ENCODE measurements at places on chromosomes 6 and 20. TPM values are rescaled to one million over a fixed set of nuclear protein-coding genes. Genes with fewer than 3 reads are reported as not detected.

DNA sequence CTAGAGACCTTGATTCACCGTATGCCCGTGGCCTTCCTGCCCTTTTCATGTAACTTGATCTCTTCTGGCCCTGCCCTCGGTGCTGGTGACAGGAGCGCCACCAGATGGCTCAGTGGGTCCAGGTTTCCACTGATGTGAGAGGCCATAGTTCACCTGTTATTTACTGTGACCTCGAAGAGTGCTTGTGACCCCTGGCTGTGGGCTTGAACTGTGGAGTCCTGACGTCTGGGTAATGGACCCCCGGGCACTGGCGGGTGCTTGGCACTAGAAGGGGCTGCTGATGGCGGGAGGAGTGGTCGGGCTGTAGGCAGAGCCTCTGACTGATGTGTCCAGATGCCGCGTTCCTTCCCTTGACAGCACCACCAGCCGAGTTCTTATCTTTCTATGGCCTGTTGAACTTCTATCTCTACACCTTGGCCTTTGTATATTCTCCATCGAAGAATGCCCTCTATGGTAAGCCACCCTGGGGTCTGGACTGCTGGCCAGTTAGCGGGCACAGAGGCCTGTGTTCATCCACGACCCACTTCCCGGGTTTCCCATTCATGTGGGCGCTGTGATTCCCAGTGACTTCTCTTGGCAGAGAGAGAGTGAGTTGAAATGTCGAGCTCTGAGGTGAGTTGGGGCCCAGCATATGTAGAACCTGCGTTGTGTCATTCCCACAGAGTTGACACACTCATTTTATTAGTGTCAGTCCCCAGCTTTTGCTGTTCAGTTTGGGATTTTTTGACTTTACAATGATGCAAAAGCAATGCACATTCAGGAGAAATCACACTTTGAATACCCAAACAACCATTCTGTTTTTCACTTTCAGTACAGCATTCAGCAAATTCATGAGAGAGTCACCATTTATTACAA lies 14.9 kb downstream of the DYNLT1 start:
- DNase-seq = peak; percentile 72

DNA sequence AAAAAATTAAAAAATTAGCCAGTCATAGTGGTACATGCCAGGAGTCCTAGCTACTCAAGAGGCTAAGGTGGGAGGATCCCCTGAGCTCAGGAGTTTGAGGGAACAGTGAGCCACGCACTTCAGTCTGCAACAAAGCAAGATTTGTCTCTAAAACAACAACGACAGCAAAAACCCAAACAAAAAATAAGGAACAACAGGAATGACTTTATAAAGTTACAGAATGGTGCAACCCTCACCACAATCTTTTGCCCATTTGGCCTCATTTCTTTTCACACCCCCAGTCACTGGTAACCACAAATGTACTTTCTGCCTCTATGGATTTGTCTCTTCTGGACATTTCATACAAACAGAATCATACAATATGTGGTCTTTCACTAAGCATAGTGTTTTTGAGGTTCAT lies 16.7 kb upstream of the ZFAND3 start:
- DNase-seq = no peak

GRCh38 chr6:159037756-159038290 lies 7.0 kb downstream of the TAGAP start:
- no peak for DNase-seq

- DNase-seq = no peak
Observed at GRCh38 chr20:61140576-61140975, 111.5 kb upstream of the CDH4 start.

DNA sequence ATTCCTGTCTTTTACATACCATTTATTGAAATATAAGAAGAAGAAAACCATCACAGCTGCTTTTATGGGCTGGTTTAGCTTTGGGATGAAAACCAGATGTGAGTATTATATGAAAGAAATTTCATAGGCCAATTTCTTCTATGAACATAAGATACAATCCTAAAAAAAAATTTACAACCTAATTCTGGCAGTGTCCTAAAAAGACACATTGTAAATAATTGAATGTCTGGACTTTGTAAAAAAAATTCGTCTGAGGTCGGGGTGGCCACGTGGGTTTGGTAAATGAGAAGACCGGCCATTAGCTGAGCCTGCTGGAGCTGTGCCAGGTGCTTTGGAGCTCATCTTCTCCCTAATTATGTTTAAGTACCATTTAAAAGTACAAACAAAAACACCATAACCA lies 26.8 kb downstream of the DACT2 start:
- DNase-seq = no peak

- DNase-seq = no peak
Observed at GRCh38 chr20:44422083-44422482, 53.6 kb upstream of the TTPAL start.

GRCh38 chr6:28105245-28105639 lies 19.2 kb upstream of the ZSCAN16 start:
- DNase-seq = peak; percentile 61

- no peak for DNase-seq
Observed at GRCh38 chr6:85364344-85364743, 85.5 kb upstream of the NT5E start.

GRCh38 chr6:13923527-13924145 lies 1.1 kb upstream of the RNF182 start:
- DNase-seq = no peak

GRCh38 chr6:89494131-89494793 lies 61.3 kb downstream of the ANKRD6 start:
- DNase-seq = peak; percentile 85

DNA sequence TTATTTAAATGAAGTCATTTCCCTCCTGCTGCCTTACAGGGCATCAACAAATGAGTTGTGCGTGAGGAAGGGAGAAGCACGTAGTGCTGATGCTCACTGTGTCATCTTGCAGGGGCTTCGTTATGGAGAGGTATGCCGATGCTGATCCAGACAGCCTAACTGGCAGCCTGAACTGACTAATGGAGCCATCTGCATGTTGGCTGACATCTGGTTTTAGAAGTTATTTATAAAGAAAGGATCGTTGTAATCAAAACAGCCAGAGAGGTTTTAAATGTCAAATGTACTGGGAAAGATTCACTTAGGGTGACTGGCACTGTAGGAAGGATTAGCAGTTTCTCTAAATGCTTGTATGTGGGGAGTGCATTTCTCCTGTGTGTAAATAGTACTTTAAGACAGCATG lies 54.6 kb downstream of the FARS2 start:
- DNase-seq = no peak

GRCh38 chr6:52361414-52361944 lies 472 bp upstream of the PAQR8 start:
- DNase-seq = no peak

- DNase-seq = no peak
Observed at GRCh38 chr6:169564453-169565240, 137.2 kb downstream of the WDR27 start.

DNA sequence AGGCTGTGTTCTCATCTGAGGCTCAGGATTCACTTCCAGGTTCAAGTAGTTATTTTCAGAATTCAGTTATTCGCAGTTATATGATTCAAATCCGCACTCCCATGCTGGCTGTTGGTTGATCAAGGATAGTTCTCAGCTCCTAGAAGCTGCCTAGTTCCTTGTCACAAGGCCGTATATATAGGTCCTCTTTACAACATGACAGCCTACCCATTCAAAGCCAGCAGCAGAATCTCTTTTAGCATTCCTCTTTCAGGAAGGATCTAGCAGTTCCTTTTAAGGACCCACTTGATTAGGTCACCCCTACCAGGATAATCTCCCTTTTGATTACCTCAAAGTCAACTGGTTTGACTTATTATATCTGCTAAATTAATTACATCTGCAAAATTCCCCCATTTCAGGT lies 23.8 kb upstream of the LAMP5 start:
- no peak for DNase-seq

DNA sequence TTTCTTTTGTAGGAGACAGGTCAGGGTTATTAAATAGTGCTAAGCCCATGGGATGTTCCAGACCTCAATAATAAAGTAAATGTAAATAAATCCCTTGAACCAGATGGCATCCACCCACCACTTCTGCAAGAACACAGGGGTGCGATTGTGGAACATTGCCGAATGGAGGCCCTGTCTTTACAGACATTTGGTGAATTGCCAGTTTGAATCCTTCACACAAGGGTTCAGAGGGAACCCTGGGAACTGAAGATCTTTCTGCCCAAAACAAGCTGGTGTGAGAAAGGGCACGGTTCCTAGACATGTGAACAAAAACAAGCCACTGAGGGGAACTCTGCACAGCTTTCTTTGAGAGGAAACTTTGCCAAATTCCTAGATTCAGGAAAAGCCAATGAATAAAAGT lies 30.2 kb upstream of the RNF8 start:
- no peak for DNase-seq

- DNase-seq = no peak
Observed at GRCh38 chr20:62067547-62068260, 2.0 kb upstream of the TAF4 start.

GRCh38 chr6:35014341-35014740 lies 125.3 kb downstream of the ANKS1A start:
- no peak for DNase-seq

RNF182 gene
- total RNA-seq = not detected

GINS1 gene
- total RNA-seq = 10.2 TPM

AGPAT4 gene
- 6.2 TPM for total RNA-seq

AK9 gene
- total RNA-seq = 1.5 TPM

RPS6KA2 gene
- total RNA-seq = 7.2 TPM

TINAG gene
- not detected for total RNA-seq
